AML-193 (cell line): ENCODE measurements at places on chromosomes 3 and 15.
A peak's percentile ranks its signal among the peaks of the same experiment; 100 is the strongest.

DNA sequence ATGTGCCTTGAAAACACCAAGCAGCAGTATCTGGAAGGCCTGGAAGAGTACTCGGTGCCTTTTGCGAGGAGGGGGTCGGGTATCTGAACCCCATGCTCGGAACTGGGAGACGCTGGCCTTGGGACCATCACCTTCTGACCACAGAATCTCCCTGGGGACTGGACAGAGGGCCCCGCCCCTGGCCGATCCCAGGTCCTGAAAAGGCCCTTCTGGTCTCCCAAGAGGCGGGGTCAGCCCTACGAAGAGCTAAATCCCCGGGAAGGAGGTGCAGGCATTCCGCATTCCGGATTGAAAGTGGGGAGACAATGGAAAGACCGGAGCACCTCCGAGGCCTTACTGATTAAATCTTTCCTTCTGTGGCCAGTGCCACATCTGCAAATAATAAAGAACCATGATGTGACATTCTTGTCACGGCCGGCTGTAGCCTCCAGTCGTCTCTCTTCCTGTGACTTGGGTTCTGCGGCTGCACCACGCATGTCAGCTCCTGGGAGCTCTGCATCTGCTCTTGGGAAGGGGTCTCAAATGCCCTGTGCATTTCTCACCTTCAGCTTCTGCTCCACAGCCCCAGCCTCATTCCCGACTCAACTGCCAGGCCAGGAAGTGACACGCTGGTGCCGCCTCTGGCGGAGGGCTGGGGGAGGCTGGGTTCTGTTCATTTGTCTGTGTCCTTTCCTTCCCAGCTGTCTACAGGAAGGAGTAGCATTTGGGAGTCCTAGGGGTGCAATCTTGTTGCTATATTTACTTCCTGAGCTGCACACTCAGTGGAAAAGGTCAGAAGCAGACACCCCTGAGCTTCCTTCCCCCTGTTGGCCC is 173.5 kb downstream of the KLF13 start:
- DNase-seq: no peak

- DNase-seq: no peak
Measured at GRCh38 chr3:49153349-49153912, 12.7 kb downstream of the CCDC71 start.

DNA sequence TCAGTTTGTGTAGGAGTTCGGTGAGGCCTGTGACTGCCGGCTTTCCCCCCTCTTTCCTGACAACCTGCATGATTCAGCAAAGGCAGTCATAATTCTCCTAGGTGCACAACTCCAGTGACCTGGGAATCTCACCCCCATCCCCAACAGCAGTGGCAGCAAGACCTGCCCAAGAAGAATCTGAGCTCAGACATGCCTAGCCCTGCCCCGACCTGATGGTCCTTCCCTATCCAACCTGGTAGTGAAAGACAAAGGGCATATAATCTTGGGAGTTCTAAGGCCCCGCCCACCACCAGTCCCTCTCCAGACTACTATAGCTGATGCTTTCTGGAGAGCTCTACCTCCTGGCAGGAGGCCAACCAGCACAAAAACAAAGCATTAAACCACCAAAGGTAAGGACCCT is 44.2 kb upstream of the ZBED2 start:
- no peak for DNase-seq

DNA sequence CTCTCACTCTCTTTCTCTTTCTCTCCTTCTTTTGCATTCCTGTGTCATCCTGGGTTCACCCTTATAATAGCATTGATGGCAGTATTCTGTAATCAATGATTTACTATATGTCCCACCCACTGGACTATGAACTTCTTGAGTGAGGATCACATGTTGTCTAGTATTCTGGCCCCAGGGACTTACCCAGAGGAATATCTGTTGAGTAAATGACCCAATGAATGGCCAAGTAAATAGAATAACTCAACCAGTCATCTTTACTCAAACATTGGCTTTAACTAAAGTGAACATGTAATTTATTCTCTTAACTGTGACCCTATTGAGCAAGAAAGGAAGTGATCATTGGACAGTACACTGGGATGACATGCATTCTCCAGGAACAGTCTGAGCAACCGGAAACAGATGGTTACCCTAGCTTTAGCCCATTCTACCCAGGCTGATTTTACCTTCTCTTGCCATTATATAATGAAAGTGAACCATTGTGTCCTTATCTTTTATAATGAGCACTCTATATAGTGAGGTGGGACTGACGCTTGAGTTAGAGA is 94.5 kb upstream of the SOX14 start:
- no peak for DNase-seq

DNA sequence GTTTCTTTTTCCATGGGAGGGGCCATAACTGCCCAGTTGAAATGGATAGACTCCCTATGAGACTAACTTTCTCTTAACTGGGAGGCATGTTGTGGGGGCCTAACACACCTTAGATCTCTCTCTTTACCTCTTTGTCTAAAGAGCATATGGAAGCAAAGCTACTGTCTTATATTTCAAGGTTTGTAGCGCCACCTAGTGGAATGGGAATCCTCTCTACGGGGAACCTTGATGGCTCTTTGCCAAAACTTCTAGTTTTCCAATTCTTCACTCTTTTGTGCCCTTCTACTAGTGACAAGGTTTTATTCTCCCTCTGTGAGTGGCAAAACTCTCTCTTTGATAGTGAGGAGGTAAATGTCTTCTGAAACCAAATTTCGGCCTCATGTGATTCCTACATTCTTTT is 1030.4 kb upstream of the CADM2 start:
- peak; percentile 79 for DNase-seq

- no peak for DNase-seq
Measured at GRCh38 chr15:29090617-29091466, 178.8 kb downstream of the NSMCE3 start.

GRCh38 chr15:60651734-60652141 is 172.8 kb upstream of the ICE2 start:
- no peak for DNase-seq

DNA sequence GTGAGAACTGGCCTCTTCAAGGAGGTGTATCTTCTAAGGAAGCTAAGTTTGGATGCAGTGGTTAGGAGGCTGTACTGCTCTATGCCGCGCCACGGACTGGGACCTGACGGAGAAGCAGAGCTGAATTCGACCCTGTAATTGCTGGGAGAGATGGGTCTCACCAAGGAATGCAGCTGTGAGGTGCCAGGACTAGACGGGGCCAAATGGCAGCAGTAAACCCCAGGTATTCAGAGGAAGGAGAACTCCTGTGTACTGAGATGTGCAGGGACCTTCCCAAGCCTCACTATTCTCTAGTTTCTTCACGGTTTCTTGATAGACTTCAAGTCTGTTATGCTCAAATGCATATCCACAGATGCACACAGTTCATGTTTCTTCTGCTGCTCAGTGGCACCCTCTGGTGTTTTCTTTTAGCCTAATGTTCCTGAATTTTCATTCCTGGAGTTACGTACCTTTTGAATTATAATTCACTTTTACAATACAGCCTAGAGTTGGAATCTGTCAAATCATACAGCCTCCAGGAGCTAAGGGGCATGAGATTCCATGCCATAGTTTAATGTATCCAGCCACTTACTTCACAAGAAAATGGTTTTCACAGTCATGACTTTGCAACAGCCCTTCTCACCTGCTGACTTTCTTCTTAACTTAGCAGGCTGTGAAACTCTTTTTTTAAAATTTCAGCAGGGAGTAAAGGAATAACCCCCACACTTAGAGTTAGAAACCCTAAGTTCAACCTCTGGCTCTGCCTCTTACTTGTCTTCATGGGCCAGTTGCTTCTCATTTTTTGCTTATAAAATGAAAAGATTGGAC is 61.8 kb downstream of the GLDN start:
- no peak for DNase-seq

DNA sequence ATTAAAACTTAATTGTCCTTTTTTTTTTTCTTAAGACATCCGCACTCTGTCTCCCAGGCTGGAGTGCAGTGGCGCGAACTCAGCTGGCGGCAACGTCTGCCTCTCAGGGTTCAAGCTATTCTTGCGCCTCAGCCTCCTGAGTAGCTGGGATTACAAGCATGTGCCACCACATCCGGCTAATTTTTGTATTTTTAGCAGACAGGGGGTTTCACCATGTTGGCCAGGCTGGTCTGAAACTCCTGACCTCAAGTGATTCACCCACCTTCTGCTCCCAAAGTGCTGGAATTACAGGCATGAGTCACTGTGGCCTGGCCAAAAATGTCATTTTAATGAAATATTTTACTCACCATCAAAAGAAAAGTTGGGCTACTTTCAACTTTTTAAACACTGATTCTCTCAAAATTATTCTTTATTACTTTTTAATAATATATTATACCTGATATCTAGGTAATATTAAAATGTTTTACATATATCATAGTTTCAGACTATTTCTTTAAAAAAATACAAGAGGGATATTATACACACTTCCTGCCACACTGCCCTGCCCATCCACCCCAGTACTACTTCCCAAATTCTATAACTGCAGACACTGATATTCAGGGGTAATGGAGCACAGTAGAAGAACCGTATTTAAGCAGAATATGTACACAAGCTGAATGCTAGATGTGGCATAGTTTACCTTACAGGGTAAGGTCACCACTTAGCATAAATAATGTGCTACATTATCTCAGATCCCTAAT is 723.9 kb upstream of the ZNF385D start:
- no peak for DNase-seq

DNA sequence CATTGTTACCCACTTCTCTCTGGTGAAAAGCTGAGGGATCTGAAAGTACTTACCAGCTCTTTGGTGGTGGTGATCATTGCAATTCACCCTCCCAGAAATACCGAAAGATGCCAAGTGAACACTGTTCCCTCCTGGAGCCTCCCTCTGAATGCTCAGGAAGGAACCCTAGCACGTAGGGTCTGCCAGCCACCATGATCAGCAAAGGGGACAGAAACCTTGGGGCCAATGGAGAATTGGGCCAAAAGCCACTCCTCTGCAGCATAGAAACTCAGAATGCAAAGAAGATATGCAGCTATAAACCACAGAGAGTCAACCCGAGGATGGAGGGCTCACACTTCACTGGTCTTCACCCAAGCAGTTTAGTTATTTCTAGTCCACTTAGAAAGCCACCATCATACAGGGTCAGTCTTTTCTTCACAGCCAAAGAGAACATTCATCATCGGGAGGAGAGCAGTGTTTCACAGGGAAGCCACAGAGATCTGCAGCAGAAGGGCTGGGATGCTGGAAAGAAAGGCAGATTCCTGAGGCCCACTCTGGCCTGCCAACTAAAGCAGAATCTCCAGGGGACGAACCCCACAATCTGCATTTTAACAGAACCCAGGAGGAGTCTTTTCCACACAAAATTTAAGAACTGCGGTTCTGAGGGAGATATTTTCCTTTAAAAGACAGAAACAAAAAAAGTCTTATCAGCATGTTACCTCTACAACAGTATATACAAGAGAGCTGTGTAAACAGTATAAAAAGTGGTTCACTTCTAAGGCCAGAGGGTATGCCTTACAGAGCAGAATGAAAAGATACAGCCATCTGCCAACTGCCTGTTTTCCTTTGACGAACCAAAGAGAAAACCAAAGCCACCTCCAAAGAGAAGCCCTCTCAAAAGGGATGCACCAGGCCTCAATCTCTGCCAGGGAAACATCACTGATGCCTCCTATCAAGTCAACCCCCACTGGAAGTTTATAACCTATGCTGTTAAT is 11.3 kb downstream of the TBC1D2B start:
- DNase-seq: no peak

- DNase-seq: no peak
Measured at GRCh38 chr3:10376353-10376752, 55.4 kb upstream of the SEC13 start.

DNA sequence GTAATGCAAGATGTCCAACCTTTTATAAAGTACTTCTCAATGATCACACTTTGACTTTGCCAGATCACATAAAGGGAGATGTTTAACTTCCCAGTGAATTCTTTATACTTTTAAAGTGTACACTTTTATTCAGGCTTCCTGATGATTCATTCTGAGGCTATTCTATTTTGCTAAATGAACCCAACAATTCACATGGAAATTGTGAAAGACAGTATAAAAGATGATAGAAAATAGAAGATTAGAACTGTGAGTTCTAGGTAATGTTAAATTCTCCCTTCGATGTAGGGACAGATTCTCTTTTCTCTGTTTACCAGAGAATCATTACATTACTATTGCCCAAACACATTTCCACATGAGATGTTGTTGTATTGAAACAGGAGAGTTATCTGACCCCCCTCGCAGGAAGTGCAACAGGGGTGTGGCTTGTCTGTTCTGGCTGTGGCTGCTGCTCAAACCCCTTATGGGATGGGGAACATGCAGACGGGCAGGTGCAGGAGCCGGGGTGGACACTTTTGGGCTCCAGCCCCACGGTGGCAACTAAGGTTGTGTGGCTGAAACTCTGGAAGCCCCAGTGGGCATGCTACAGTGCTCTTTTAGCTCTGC is 131.3 kb upstream of the LRTM1 start:
- DNase-seq: no peak

DNA sequence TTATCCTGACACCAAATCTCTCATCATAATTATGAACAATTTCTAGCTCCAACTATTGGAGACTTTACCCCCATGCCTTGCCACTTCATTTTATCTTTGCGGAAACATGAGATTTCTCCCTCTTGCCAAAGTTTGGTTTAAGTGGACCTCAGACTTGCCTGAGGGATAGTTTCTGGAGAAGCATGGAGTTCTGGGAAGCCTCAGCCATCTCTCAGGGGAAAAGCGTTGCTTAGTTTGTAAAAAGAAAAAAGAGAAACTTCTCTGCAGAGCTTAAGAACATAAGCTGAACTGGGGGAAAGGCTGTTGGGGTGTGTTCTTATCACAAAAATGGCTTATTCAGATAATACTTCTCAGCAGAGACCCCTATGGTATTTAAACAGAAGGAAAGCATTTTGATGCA is 347.4 kb upstream of the ADAMTS9 start:
- no peak for DNase-seq

GRCh38 chr15:67077641-67078215 is 12.3 kb downstream of the SMAD3 start:
- DNase-seq: no peak

DNA sequence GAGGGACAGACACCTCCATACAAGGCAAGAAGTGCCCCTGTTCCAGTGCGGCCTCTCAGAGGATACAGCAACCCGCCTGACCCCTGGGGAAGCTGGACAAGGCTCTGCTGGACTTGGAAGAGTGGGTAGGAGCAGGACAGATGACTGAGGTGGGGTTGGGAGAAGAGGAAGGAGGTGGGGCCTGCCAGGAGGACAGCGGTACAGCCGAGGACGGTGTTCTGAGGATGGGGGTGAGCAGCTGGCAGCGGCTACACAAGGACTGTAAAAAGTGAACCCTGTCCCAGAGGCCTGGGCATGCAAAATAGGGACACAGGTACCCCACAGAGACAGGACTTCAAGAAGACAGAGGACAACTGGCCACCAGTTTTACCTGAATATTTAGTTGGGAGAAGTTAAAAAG is 23.5 kb upstream of the ELP6 start:
- no peak for DNase-seq

GRCh38 chr3:59237121-59237520 is 187.3 kb upstream of the CFAP20DC start:
- no peak for DNase-seq
